ENCODE measurements at places on chromosomes 4 and X. TPM values are rescaled to one million over a fixed set of nuclear protein-coding genes. Genes with fewer than 3 reads are reported as not detected.

DNA sequence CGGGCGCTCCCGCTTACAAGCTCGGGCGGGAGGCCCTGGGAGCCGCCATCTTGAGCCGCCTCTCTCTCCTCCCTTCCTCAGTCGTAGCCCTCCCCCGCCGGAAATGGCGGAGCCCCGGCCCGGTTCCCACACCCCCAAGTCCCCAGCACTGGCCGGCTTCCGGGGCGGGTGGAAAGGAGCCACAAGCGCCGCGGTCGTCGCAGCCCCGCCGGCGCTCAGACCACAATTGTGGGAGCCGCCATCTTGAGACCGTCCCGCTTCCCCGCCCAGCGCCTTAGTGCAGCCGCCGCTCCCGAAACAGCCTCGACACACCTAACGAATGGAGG lies 531 bp downstream of the HCFC1 start:
- H3K4me1 ChIP-seq = peaks cover 44% of the 10 kb centered on the region
- no peaks in the 10 kb centered on the region for H3K36me3 ChIP-seq
- H3K27ac ChIP-seq = peak overlapping the region; percentile 97
- peak overlapping the region; percentile 73 for H3K4me3 ChIP-seq
- no peaks in the 10 kb centered on the region for H3K27me3 ChIP-seq

DNA sequence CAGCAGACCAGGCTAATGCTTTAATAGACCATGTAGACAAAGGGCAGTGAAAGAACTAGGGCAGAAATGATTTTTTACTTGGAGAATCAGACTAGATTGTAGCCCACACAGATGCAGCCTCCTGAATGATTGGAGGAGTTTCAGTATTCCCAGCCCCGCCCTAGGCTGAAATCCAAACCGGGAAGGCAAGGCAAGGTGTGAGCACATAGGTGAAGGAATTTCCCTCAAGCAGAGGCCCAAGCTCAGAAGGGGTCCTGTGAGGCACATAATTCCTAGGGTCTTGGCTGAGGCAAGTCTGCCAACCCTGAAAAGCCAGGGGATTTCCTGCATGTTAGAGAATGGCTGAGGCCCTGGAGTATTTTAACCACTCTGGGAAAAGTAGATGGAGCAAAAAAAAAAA lies 56.4 kb upstream of the PAK3 start:
- no peaks in the 10 kb centered on the region for H3K27me3 ChIP-seq
- no peaks in the 10 kb centered on the region for H3K4me1 ChIP-seq
- no peak overlapping the region for H3K27ac ChIP-seq
- no peak overlapping the region for H3K4me3 ChIP-seq
- no peak for DNase-seq
- H3K36me3 ChIP-seq = no peaks in the 10 kb centered on the region

DNA sequence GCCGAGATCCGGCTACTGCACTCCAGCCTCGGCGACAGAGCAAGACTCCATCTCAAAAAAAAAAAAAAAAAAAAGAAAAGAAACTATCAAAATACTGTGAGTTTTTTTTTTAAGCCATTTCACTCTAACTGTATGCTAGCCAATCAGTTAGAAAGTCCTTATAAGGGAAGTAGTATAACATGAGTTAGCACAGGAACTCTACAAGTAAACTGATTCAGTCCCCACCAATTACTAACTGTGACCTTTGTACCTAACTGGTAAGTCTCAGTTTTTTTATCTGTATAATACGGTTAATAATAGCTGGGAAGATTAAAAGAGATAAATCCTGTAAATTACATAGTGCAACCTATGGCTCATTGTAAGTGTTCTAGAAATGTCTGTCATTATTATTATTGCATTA lies 35.1 kb upstream of the BRS3 start:
- H3K4me1 ChIP-seq = no peaks in the 10 kb centered on the region
- H3K27ac ChIP-seq = no peak overlapping the region

The FRG2 gene
- not detected for total RNA-seq

The ACE2 gene
- 0.33 TPM for total RNA-seq

- H3K27me3 ChIP-seq = no peaks in the 10 kb centered on the region
- no peak for DNase-seq
- no peaks in the 10 kb centered on the region for H3K4me1 ChIP-seq
- no peaks in the 10 kb centered on the region for H3K36me3 ChIP-seq
- no peak within 1 kb of the TSS for H3K27ac ChIP-seq
- H3K4me3 ChIP-seq = no peak within 1 kb of the TSS
These were observed at the start of gene MAGEC1 for GRCh38 chrX:141903400-141904155. MAGEC1 (plus strand) TSS chrX:141903894; CDS start chrX:141905073, 1,179 bp downstream.

DNA sequence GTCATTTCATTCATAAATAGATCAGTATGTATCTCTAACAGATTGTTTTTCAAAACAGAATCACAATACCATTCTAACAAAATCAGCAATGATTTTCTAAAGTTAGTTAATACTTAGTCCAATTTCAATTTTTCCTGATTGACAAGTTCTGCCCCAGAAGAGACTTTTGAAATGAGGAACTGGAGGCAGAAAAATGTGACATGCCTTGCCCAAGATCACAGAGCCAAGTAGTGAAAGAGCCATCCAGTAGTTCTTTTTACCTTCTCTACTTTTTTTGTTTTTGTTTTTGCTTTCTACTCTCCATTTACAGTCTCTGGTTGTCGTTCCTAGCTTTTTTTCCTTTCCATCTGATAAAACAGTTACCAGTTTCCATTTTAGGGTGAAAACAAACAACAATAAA lies 129.3 kb upstream of the TMEM164 start:
- H3K4me1 ChIP-seq = no peaks in the 10 kb centered on the region
- H3K27ac ChIP-seq = no peak overlapping the region

- no peak overlapping the region for H3K27ac ChIP-seq
- no peaks in the 10 kb centered on the region for H3K4me1 ChIP-seq
- no peaks in the 10 kb centered on the region for H3K27me3 ChIP-seq
- H3K36me3 ChIP-seq = no peaks in the 10 kb centered on the region
- no peak for DNase-seq
- H3K4me3 ChIP-seq = no peak overlapping the region
These were observed 1475.5 kb upstream of the AGA start for GRCh38 chr4:178917756-178918155.

The VSIG1 gene
- 0.36 TPM for total RNA-seq

DNA sequence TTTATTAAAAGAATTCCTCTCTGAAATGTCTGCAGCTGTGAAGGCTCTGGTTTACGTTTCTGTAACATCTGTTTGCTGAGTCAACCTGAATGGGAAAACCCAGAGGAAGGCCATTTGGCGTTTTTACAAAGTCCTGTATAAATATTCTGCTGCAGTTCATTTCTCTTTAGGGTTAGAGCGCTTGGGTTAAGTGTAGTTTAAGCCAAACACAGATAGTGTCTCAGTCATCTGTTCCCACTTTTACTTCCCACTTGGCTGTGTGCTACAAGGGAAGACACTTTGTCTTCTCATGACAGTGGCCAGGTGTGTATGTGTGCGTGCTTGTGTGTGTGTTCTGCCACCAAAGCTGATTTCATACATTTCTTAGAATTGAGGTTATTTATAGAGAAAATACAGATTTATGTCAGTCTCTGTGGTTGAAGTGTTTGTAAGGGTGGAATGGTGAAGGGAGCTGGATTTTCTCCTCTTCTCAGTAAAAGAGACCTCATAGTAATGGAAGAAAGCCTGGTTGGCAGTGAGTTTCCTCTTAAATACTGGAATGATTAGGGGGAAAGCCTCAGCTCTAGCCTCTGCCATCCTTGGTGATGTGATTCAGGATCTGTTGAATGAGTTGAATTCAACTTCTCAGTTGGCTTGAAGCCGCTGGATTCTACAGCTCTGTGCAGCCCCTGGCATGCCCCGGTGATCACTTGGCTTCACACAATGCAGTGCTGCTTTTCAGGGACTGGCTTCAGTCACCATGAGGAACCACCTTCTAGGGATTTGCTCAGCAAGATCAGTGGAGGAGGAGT lies 50.6 kb downstream of the JADE1 start:
- H3K36me3 ChIP-seq = peaks cover 71% of the 10 kb centered on the region
- DNase-seq = no peak
- H3K27ac ChIP-seq = peak overlapping the region; percentile 10
- H3K4me1 ChIP-seq = peaks cover 49% of the 10 kb centered on the region

DNA sequence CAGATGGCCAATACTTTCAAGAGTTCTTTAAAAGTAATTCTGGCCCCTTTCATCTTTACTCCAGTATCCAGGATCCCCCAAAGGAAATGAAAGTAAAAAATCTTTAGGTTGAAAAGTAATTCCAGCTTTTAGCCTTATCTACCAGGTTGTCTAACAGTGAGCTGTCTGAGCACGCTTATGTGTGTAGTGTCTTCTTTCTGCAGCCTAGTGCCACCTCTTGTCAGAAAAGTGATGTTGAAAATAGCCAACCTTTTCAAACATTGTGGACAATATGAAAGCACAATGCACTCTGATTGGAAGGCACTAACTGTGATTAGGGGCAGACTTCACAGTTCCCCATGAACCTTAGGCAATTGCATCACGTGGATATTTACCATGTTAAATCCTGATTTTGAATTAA lies 92.1 kb downstream of the RELL1 start:
- no peaks in the 10 kb centered on the region for H3K27me3 ChIP-seq
- H3K4me1 ChIP-seq = no peaks in the 10 kb centered on the region
- H3K36me3 ChIP-seq = no peaks in the 10 kb centered on the region
- no peak overlapping the region for H3K4me3 ChIP-seq
- no peak overlapping the region for H3K27ac ChIP-seq
- DNase-seq = no peak

DNA sequence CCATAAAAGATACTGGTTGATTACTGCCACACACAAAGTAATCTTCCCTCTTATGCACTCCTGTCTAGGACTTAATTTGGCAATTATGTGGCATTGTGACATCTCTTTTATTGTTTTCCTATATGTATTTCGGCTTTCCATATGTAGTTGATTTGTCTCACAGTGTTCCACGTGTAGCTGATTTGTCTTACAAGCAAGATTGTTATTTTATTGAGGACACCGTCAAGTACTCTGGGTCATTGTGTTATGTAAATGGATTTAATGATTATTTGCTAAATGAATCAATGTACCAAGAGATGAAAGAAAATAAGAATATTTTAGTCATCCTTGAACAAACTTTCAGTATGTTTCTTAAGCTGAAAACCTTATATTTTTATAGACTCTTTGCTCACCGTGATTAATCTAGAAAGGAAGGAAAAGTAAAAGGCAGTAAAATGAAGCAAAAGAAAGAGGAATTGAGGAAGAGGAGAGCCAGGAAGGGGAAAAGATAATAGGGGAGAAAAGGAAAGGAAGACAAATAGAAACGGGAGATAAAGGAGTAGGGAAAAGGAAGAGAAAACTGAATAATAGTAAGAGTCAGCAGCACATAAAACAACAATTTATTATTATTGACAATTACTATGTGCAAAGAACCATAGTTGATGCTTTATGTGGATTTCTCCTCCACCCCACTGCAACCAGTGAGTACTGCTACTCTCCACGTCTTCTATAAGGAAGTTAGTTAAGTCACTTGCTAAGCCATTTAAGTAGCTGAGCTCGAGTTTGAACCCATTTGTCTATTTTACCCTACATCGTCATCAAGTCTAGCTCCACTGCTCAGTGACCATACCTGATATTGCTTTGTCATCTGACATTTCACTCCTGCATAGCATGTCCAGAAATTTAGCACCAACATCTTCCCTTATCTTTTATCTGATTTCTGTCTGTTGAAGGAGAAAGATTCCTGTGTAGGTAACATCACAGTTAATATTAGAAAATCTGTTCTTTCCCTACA lies 336.5 kb downstream of the BMPR1B start:
- no peaks in the 10 kb centered on the region for H3K36me3 ChIP-seq
- no peak overlapping the region for H3K27ac ChIP-seq
- no peak for DNase-seq
- H3K27me3 ChIP-seq = no peaks in the 10 kb centered on the region

The SPIN2A gene
- total RNA-seq = 1.4 TPM

- H3K4me3 ChIP-seq = no peak overlapping the region
- no peaks in the 10 kb centered on the region for H3K36me3 ChIP-seq
- no peaks in the 10 kb centered on the region for H3K27me3 ChIP-seq
- no peaks in the 10 kb centered on the region for H3K4me1 ChIP-seq
- DNase-seq = no peak
- H3K27ac ChIP-seq = no peak overlapping the region
These were observed 36.5 kb downstream of the SLC7A11 start for GRCh38 chr4:138205531-138206233.

DNA sequence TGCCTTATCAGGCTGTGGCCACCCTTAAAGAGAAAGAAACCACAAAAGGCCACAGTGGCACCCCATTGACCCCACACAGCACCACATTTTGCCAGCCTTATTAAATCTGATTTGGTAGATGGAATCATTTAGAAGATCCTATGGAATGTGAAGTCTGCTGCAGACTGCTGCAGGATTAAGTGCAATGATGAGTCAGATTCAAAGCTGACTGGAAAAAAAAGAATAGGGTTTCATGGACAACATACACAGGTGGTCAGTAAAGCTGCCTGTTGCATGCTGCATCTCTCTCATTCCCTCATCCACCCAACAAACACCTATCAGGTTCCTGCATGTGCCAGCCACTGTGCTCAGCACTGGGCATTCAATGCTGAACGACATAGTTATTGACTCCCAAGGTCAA lies 56.6 kb downstream of the CHST7 start:
- H3K27ac ChIP-seq = peak overlapping the region; percentile 45
- no peaks in the 10 kb centered on the region for H3K27me3 ChIP-seq
- H3K4me1 ChIP-seq = no peaks in the 10 kb centered on the region

The ZCCHC12 gene
- total RNA-seq = 2.2 TPM

DNA sequence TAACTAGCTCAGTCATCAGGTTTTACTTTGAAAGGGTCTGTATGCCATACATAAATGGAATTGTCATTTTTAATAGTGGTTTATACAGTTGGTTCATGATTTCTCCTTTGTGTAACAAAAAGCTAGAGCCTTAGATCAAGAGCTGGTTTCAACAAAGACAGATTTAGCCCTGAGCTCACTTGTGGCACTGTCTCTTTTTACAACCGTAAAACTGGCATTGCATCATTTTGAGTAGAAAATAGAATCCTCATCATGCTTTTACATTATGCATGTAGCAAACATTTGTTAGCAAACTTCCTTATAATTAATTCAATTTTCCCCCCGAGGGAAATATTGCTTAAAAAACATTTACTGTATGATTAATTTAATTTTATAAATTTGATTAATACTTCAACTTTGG lies 1871.5 kb downstream of the ARAP2 start:
- H3K27me3 ChIP-seq = no peaks in the 10 kb centered on the region
- H3K4me3 ChIP-seq = no peak overlapping the region
- no peak overlapping the region for H3K27ac ChIP-seq
- DNase-seq = no peak

DNA sequence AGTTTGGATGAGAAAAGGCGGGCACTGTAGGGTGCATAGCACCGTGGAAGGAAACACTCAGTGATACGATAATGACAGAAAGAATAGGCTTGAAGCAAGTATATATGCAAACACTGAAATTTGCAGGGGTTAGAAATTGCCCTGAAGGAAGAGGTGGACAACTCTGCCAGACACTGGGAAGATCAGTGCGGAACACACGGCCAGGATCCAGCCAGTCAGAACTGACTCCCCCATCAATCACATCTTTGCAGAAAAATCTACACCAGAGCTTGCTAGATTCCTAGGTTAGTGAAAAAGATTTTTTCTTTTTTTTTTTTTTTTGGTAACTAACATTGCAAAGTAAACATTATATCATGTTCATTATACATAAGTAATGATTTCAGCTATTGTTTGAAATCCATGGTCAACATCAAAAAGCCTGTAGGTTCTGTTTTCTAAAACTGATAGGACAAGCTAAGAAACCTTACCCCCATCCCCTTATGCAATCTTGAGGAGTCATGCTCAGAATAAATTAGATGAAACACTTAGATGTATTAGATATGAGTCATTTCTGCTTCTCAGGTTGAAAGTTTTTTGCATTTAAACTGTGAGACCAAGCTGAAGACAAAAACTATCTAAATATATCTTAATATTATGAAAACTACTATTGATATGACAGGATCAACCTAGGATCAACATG lies 38.9 kb downstream of the TRIML1 start:
- no peak for DNase-seq
- H3K4me1 ChIP-seq = no peaks in the 10 kb centered on the region
- H3K4me3 ChIP-seq = no peak overlapping the region
- no peaks in the 10 kb centered on the region for H3K27me3 ChIP-seq

Data from sigmoid colon (tissue), 7 donors.